RPMI8226 (cell line): ENCODE measurements at places on chromosomes 16 and 17.

- DNase-seq: no peak
Observed at GRCh38 chr17:12821376-12821940, 32.2 kb downstream of the ARHGAP44 start.

DNA sequence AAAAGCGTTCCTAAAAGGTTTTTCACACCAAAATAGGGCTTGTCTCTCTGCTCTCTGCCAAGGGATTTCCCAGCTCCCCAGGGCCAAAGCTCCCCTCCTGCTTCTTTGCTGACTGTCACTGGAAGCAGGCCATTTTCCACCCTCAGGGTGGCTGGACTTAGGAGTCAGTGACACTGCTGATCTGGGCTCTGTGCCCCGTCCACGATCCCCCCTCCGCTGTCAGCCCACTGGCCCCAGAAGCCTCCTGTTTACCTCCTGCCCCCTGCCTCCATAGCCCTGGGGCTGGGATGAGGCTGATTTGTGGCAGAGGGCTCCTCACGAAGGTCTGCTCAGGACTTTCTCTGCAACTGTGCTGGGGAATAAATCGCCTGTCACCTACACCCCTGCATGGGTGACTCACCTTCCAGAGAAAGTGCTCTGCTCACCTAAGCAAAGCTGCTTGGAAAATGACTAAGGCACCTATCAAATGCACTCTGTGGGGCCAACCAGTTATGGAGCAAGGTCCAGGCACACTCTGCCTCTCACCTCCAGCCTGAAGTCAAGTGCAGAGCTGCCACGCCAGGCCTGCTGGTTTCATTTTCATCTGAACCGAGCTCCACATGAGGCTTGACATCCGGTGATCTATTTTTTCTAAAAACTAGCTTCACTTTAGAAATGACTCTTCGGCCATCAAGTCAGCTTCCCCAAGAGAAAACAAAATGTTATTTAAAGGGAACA lies 4.9 kb downstream of the MAP3K14 start:
- DNase-seq: peak; percentile 89

GRCh38 chr17:42459256-42459800 lies 650 bp downstream of the ATP6V0A1 start:
- peak; percentile 69 for DNase-seq

- no peak for DNase-seq
Observed at GRCh38 chr17:37338847-37339246, 36.9 kb upstream of the C17orf78 start.

DNA sequence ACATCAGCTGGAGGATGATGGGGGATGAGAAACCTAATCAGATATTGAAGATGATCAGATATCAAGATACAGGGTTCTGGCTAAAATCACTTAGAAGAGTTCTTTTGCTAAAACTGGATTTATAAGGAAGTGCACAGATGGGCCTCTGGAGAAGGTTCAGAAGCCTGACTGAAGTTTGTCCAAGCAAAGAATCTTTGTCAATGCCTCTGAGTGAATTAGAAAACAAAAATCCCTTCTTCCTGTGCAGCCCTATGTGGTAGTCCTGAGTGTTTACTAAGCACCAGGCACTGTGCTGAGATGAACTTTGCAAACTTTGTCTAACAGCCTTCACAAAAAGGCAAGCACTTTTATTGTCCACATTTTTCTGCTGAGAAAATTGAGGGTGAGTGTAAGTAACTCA lies 11.4 kb upstream of the CENPV start:
- no peak for DNase-seq

GRCh38 chr16:14249291-14250032 lies 178.3 kb downstream of the MRTFB start:
- DNase-seq: peak; percentile 60

GRCh38 chr17:39194089-39194984 lies 3.1 kb downstream of the CACNB1 start:
- DNase-seq: no peak

DNA sequence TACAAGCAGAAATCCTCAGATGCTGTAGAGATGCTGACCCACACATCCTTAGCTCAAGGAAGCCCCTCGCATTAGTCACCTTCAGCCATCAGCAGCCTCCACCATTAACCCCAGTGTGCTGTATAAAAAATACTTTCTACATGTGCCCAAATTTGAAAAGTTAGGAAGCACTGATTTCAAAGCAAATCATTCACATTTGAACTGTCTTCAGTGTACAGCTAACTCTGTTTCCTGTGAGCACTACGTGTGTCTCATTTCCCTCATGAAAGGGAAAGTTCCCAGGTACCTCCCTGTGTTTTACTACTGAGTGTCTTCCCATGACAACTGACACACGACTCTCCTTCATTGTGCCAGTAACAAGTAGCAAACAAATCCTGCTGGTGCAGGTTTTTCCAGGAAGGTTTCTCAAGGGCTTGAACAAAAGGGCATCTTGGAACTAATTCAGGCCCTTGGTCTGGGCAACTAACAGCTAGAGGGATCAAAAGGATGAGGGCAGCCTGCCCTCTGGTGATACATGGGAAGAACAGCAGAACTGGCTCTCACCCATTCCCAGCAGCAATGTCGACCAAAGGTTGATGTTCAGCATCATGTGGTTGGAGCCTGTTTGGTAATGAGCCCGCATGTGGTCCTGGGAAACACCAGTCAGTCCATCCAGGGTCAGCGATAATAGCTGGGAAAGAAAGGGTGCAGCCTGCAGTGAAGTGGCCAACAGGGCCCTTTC lies 4.0 kb downstream of the SLC35B1 start:
- DNase-seq: peak; percentile 39

- DNase-seq: no peak
Observed at GRCh38 chr17:57552114-57552624, 192.9 kb downstream of the CCDC182 start.

DNA sequence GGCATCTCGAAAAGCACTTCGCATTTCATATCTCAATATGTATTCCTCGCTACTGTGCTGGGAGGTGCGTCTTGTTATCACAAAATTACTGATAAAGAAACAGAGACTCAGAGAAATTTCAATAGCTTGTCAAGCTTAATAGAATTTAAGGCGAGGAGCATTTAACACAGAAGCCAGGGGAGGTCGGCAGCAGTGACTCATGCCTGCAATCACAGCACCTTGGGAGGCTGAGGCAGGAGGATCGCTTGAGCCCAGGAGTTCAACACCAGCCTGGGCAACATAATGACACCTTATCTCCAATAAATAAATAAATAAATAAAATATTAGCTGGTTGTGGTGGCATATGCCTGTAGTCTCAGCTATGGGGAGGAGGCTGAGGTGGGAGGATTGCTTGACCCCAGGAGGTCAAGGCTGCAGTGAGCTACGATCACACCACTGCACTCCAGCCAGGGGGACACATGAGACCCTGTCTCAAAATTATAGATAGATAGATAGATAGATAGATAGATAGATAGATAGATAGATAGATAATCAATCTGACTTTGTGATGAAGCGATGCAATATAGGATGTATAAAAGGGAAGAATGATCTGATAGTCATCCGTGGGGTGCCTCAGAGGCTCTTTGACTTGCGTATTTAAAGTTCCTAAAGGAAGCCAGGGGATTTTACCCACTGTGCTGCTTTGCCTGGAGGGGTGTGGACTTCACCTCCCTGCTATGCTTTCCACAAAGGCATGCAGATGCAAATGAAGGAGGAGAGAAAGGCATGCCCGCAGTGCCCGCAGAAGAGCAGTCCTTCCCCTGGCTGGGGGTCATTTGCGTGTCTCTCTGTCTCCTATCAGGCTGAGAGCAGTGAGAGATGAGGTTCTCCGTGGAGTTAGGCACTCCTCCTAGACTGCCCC lies 15.9 kb upstream of the USP10 start:
- no peak for DNase-seq

DNA sequence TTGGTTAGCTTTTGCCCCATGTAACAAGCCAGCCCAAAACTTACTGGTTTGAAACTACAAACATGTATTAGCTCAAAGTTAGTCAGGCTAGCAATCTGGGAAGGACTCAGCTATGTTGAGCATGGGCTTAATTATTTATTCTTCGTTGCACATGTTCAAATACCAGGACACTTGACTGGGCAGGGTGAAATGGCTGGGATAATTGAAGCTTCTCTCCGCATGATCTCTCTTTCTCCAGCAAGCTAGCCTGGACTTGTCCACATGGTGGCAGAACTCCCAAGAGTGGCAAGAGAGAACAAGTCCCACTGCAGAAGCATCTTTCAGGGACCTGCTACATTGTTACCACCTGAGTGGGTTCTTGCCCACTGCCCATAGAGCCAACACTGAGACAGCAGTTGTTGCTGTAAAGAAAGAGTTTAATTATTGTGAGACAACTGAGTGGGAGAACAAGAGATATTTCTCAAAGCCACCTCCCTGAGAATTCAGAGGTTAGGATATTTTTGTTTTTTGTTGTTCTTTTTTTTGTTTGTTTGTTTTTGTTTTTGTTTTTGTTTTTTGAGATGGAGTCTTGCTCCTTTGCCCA lies 16.8 kb upstream of the ATF7IP2 start:
- no peak for DNase-seq

DNA sequence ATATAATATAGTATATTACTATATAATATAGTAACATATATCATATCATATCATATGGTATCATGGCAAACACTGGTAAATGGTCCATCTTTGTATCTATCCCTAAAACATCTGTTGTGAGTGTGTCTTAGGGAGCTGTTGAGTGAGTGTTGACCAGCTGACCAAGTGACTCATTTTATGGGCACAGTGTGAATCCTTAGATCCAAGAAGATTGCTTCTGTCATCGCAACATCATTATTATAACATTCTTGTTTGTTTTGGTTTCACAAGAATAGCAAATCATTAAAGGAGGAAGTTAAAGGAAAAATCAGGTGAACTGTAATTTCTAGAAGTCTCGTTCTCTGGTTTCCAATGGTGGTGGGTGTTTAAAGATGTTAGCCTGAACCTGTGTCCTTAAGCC lies 11.7 kb upstream of the MAF start:
- no peak for DNase-seq

DNA sequence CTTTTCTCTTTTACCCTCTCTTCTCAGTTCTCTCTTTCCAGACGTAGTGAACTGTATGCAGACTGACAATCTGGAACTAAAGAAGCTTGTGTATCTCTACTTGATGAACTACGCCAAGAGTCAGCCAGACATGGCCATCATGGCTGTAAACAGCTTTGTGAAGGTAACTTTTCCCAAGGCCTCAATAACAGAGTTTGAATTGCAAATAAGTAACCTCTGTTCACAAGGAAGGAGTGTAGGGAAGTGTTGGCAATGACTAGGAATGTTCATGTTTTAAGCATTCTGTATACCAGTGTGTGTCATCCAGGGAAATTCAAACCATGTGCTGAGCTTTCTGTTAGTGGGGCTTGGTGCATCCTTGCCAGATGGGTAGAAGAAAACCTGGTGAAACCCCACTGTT lies 18.6 kb downstream of the AP2B1 start:
- no peak for DNase-seq

DNA sequence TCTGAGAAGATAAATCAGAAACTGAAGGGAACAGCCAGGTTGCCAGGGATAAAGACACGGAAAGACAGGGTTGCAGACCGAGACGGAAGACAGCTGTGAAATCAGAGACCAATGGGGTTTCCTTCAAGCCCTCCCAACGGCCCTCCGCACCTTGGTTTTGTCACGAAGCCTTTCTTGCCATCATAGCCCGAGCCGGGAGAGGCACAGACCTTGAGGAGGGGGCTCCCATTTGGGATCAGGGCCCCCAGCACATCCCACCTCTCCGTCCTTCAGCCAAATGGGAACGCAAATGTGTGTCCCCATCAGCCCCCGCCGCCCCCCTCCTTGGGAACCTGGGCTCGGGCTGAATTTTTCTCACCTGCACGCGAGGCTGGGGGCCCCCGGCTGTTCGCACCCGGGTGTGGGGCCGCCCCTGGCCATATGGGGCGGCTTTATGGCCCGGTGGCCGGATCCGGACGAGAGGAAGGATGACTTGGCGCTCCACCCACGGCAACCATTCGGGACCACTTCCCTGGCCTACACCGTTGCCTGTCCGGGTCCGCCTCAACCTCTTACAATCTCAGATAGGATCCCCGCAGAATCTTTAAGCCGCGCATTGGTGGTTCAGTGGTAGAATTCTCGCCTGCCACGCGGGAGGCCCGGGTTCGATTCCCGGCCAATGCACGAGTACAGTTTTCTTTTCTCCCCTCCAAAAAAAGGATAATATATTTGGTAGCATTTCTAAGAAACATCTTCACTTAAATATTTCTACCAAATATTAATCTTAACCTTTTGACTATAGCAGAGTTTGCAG lies 1.4 kb upstream of the HES7 start:
- peak; percentile 69 for DNase-seq

GRCh38 chr17:37485938-37486570 lies 3.6 kb upstream of the DUSP14 start:
- no peak for DNase-seq

DNA sequence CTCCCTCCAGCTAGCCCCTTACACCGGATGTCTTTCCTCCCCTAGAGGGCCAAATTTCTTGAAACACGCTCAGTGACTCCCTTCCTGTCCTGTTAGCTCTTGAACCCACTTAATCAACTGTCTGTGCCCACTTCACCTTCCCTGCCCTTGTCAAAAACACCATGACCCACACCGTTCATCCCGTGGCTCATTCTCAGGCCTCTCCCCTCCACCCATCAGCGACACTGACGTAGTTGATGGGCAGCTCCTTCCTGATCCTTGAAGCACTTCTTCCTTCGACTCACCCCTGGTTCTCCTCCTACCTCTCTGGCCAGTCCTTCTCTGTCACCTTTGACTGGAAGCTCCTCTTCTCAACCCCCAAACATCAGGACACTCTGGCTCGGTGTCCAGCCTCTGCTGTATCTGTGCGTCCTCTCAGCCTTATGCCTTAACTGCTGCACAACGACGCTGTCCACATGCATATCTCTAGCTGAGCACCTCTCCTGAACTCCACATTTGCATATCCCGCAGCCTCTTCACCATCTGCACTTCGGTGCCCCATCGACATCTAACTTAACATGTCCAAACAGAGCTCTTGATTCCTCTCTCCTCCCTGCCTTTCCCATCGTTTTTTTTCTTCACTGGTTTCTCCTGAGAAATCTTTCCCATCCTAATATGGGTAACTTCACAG lies 39.3 kb upstream of the CCDC182 start:
- no peak for DNase-seq
